Endothelial cell of umbilical vein (primary cell): ENCODE measurements at places on chromosomes 3 and 15.
A peak's percentile ranks its signal among the peaks of the same experiment; 100 is the strongest.

DNA sequence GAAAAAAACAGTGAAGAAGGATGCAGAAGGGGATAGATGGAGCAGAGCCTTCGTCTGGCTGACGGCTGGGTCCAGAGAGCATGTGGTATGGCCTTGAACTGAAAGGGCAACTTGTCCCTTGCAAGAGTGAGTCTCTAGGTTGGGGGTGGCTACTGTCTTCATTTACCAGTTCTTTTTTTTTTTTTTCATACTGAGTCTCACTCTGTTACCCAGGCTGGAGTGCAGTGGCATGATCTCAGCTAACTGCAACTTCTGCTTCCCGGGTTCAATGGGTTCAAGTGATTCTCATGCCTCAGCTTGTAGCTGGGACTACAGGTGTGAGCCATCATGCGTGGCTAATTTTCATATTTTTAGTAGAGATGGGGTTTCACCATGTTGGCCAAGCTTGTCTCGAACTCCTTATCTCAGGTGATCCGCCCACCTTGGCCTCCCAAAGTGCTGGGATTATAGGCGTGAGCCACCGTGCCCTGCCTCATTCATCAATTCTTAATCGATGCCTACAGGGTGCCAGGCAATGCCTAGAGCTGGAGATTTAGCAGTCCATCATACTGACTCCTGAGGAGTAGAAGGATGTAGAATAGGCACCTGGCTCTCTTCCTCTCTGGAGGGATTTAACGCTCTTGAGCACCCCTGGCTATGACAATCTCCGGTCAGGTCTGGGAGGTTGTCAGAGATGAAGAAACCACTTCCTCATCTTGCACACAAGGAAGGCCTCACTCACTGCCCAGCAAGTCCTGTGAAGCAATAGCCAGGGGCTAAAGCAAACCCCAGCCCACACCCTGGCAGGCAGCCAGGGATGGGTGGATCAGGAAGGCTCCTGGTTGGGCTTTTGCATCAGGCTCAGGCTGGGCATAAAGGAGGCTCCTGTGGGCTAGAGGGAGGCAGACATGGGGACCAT lies at the start of gene CAMP:
TSS of gene CAMP (plus strand) at position 880 of the 898 bp plus-strand sequence. CDS start at position 897, 17 bp downstream.
- no peak for DNase-seq

DNA sequence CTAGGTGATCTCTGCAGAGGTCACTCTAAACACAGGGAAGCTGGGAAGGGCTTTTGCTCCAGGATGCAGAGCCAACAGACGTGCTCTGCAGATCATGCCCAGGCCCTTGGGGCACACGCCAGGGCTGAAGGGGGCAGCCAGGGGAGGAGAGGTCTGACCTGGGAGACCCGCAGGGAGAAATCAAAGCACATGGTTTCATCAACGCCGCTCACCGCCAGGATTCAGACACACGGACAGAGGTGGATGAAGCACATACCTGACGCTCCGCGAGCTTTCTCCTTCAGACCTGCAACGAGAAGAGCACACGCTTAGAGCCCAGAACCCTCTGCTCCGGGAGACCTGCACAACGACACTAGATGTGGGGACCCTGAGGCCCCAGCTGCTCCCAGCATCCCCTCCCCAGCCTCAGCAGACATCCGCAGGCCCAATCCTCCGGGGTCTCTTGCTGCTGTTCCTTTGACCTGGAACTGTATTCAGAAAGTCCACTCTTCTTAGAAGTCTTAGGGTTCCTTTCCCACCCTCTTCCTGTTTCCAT lies 90.7 kb upstream of the IQSEC1 start:
- no peak for DNase-seq

DNA sequence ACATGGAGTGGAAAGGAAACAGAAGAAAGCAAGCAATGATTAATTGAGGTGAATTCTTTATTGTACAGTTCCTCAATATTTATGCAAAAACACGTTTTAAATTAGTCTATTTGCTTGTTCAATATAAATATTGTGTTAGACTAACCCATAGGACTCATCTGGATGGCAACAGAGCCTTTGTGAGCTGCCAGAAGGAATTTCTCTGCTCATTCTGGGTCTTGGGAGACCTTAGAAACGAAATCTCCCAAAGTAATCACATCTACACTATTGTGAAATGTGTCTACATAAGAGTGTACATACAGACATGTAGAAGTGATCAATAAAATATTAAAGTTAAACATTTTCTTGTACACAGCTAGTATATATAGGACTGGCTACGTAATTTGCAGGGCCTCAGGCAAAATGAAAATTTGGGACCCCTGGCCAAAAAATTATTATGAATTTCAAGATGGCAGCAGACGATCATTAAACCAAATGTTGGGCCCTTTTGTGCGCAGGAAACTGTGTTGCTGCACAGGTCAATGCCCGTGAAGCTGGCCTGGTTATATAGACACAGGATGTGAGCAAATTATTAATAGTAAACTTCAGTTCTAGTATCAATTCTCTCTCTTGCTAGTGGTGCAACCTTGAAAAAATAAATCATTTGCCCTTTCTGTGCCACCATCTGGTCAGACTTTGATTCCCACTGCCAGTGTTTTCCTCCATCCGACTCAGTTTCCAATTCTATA lies 83.3 kb downstream of the MINAR1 start:
- no peak for DNase-seq

DNA sequence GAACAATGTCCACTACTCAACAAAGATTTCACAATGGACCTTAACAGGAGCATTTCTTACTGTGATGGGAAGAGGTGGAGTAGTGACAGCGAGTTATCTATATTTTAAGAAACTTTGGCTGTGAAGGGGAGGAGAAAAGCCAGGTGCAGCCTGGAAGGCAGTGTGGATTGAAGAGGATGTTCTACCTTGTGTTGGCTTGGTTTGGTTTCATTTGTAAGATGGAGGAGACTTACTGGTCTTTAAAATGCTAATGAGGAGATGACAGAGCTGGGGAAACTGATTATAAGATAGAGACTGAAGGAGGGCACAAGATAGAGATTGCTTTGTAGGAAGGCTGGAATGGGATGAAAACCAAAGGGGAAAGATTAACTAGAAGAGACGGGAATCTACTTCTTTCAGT lies 59.4 kb downstream of the PLOD2 start:
- DNase-seq: peak; percentile 40

DNA sequence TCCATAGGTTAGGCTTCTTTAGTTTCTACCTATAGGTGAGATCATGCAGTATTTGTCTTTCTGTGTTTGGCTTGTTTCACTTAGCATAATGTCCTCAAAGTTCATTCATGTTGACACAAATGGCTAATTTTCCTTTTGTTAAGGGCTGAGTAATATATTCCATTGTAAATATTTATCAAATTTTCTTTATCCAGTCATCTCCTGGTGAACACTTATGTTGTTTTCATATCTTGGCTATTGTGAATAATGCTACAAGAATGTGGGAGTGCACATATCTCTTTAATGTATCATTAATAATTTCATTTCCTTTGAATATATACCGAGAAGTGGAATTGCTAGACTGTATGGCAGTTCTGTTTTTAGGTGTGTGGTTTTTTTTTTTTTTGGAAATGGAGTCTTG lies 250.9 kb upstream of the SEMA6D start:
- DNase-seq: peak; percentile 84

DNA sequence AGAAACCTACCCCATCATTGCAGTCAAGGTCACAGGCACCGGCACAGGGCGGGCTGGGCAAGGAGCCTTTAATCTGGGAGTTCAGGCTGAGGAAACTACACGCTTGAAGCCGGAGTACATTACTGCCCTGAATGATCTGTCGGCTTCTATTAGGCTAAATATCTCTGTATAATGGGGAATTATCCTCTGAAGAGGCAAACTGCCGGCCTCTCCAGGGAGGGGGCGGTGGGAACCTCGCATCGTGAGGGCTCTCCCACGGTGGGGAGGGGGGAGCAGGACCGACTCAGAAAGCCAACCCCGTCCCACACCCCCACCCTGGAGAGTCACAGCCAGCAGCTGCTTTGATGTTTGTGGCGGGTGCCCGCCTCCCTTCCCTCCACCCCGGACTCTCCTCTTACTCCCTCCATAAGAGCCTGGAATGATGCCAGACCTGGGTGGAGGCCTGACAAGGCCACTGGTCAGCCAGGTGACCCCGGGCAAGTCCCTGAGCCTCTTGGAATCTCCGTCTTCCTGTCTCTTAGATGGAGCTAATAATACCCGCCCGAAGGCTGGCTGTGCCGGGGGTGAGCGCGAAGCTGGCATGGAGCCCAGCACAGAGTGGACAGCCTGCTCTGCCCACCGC lies 63.4 kb upstream of the LINGO1 start:
- no peak for DNase-seq

DNA sequence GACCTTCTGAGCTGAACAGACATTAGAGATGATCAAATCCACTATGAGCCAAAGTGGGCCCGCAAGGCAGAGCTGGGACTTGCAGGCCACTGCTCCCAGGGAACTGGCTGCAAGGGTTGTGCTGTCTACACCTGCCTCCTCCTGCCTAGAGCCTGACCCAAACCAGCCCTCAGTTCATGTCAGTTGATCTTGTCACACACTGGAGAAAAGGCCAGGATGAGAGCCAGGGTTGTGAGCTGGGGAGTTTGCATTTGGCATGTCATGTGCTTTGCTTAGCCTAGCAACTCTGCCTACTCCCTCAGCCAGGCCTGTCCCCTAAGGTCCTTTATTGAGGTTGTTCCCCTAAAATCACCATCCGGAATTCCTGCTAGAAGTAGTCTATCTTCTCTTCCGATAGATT lies 67.8 kb downstream of the RAB11A start:
- no peak for DNase-seq

- no peak for DNase-seq
Observed at GRCh38 chr3:7536921-7537320, 676.0 kb downstream of the GRM7 start.

DNA sequence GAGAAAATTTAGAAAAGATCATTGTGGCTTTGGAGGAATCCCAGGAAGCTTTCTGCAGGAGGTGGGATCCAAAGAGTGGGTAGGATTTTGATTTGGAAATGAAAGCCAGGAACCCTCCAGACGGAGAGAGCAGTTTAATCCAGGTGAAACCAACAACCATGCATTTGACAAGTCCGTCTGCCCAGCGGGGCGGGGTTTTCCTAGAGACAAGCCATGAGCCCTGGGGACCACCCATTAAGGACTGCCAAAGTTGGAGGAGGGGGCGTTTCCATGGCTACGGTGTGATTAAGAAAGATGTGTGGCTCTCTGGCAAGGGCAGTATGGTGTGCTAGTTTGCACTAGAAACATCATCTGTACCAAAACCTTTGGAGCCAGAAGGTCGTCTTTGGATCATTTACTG lies 53.4 kb downstream of the SRGAP3 start:
- no peak for DNase-seq

DNA sequence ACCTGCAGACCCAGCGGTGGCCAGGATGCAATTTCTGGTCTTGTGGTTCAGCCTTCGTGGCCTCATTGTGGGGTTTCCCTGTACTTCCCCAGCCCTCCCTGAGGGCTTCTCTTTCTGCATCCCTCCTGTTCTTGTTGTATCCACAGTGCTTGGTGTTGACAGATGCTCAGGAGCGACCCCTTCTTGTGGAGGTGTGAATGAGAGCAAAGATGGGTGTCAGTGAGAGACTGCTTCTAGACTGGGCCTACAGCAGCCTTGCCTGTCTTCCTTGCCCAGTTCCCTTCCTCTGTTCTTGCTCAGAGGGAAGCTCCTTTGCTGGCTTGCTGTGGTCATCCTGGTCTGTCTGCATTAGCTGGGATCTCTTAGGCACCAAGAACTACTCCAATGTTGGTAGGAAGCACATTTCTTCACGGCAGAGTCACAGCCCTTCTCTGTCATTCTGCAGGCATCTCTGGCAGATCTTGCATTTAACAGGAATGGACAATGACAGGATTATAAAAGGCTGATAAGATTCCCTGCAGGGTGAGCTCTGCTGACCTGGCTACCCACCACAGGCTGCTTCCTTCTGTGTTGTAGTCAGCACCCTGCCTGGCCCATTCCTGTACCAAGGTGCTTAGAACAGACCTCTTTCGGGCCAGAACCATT lies 317.8 kb upstream of the C2CD4B start:
- no peak for DNase-seq

GRCh38 chr3:148643389-148643840 lies 54.3 kb upstream of the AGTR1 start:
- no peak for DNase-seq

GRCh38 chr15:27714675-27715074 lies 384.4 kb downstream of the OCA2 start:
- no peak for DNase-seq

GRCh38 chr3:173737167-173737808 lies 339.7 kb downstream of the NLGN1 start:
- no peak for DNase-seq

DNA sequence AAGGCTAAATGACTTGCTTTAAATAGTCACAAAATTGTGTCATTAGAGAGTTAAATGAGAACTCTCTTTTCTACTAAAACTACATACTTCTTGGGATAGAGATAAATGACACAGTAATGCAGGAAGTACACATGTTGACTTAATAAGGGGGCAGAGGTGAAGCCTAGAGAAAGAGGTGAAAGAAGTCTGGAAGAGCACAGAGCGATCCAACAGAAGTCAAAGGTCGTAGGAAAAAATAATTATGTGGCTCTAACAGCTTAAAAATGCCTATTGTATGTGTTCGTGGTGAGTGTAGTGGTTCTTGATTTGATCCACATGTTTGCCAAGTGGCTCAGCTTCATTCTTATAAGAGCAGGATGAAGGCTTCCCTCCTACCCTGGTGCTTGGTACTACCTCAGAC lies 61.7 kb downstream of the TMEM212 start:
- DNase-seq: peak; percentile 36

GRCh38 chr3:146543461-146544001 lies 876 bp downstream of the PLSCR1 start:
- DNase-seq: peak; percentile 50

DNA sequence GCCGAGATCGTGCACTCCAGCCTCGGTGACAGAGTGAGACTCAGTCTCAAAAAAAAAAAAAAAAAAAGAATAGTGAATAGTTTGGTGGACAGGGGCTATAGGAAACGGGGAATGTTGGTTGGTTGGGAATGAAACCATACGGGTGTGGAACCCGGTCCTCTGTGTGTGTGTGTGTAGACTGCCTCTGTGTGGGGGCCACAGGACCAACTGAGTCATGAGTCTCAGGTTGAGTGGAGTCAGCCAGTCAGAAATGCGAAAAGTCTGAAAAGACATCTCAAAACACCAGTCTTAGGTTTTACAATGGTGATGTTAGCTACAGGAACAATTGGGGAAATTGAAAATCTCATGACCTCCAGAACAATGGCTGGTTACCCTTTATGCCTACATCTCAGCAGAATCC lies 44.5 kb downstream of the ZDHHC19 start:
- no peak for DNase-seq

DNA sequence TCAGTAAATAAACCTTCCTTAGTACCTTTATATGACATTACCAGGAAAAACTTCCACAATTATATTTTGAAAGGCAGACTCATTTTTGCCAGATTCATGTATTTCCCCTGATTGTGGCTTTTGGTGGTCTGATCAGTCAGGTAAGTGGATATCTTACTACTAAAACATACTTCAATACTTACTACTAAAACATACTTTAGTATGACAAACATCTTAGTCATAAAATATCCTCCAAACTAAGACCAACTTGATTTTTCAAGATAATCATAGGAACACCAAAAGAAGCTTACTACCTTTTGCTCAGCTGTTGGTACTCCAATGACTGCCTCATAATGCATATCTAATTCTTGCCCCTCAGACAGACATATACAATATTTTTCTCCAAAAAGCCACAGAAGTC lies 9.3 kb downstream of the TJP1 start:
- no peak for DNase-seq

- DNase-seq: no peak
Observed at GRCh38 chr15:66747223-66747622, 45.2 kb downstream of the SMAD6 start.

- DNase-seq: no peak
Observed at GRCh38 chr15:87940768-87941167, 315.8 kb downstream of the NTRK3 start.

GRCh38 chr15:98085003-98085639 lies 124.6 kb downstream of the ARRDC4 start:
- DNase-seq: peak; percentile 73

GRCh38 chr3:55963601-55964000 lies 476.5 kb upstream of the WNT5A start:
- DNase-seq: no peak
